Activated CD4-positive, alpha-beta T cell treated with anti-CD3 and anti-CD28 coated beads, Interleukin-2, amount 50 U/mL, for 16 hours (primary cell): ENCODE measurements at places on chromosomes 3 and 15.

DNA sequence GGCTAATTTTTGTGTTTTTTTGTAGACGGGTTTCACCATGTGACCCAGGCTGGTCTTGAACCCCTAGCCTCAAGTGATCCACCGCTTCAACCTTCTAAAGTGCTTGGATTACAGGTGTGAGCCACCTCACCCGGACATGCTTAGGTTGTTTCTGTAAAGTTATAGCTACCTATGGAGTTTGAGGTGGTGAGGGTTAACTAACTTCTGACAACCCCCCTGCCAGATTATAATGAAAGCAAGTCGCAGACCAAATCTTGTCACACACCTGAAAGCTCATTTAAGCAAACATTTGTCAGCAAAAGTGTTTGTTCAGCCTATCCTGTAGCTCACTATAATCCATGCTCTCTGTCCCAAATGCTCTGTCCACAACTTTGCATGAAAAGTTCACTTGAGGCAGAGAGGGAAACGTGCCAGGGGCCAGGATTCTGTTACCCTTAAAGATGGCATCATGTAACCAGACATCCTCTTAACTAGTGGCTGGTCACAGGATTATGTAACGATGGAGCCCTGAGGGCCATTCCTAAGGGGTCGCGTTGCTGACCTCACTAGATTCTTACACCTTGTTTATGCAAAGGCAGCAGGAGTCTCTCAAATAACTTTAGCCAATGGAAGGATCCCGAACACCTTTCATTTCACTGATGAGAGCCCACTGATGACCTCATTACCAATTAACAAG lies 24.1 kb upstream of the SENP5 start:
- DNase-seq = no peak

DNA sequence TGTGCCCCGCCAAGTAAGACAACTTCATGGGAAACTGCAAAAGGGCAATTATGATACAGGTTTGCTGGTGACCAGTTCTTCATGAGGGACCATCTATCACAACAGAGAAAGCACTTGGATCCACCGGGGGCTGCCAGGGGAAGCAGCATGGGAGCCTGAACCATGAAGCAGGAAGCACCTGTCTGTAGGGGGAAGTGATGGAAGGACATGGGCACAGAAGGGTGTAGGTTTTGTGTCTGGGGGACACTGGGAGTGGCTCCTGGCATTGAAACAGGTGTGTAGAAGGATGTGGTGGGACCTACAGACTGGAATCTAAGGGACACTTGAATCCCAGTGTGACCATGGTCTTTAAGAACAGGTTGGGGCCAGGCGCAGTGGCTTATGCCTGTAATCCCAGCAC lies 22.6 kb downstream of the MKRN2 start:
- DNase-seq = no peak

- peak; percentile 77 for DNase-seq
These were observed 41.0 kb downstream of the MBNL1 start for GRCh38 chr3:152309535-152310307.

DNA sequence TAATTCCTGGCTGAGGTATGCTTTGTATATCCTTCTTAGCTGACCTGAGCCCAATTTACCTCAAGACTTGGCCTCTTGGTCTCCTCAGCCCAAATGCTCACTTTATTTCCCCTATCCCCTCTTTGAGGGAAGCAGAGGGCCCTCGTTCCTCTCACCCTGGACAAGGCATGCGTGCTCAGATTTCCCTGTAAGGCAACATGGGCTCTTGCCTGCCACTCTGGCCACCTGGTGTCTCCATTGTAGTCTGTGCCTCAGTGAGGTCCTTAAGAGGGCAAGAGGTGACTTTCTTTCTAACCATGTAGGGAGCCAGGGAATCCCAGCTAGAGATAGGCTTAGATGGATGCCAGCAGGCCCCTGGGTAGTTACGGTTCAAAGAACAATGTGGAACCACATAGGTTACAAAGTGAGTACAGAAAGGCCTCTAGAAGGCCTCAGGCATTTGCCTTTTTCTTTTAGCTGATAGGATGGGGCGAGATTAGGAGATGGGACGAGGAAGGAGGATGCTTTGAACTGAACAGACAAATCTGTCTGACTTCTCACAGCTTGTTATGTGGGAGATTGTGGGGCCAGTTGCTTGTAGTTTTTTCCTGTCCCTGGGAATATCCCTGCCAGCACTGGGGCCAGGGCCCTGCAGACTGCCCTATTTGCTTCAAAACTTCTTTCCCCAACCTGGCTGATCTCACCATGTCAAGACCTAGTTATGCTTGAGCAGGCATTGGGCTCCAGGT lies 1.1 kb upstream of the INTS14 start:
- DNase-seq = no peak

DNA sequence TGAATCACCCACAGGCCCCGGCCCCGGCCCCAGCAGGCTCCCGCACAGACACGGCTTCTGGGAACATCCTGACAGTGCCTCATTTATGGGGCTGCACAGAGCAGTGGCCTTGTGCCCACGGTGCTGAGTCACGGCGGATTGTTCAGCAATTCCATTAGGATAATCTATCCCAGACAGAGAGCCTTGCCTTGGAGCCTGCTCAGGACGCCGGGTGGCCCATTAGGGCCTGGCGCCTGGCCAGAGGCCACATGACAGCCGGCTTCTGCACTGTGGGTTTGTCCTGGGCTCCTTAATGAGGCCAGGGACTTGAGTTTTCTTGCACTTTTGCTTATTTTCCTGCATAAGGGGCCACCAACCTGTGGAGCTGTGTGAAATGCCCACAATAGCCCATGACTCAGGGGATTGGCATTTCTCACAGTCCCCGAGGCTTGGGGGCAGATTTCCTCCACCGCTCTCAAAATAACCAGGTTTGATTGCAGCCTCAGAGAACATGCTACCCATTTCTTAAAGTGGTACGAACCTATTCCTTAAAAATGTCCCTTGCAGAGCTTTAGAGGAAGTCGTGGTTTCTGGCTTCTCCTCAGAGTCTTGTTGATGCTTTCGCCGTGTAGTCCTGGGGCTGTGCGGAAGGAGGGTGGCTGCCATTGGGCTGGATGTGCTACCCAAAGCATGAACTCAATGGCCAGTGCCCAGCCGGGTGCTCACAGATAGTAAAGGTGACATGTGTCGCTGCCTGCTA lies 19.0 kb downstream of the SYNM start:
- DNase-seq = no peak

GRCh38 chr3:32009101-32009500 lies 27.6 kb downstream of the ZNF860 start:
- DNase-seq = no peak

GRCh38 chr15:68773036-68773435 lies 47.7 kb downstream of the ANP32A start:
- DNase-seq = no peak

DNA sequence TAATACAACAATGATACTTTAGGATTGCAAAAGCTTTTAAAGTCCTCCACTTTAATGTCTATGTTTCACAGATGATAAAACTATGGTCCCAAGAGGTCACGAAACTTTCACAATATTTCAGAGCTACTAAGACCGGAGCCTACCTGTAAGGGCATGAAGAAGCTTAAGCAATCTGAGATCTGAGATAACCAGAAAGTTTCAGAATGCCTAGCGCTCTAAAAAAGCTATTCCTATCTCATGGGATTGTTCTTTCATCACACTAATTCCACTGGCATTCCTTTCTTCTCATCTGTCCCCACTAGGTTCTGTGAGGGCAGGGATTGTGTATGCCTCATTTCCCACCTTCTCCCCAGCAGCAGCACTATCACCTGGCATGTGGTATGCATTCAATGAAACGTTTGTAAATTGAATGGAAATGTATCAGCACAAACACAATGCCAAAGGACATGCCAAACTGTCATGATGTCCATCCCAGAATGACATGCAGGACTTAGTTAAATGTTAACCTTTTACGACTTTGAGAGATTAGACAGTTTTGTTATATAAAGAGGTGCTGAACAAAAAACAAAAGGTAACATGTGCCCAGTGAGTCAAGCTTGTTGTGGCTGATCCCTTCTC lies 104.7 kb upstream of the NR2F2 start:
- no peak for DNase-seq

- peak; percentile 80 for DNase-seq
These were observed 9.3 kb downstream of the ARPP19 start for GRCh38 chr15:52559575-52559974.

DNA sequence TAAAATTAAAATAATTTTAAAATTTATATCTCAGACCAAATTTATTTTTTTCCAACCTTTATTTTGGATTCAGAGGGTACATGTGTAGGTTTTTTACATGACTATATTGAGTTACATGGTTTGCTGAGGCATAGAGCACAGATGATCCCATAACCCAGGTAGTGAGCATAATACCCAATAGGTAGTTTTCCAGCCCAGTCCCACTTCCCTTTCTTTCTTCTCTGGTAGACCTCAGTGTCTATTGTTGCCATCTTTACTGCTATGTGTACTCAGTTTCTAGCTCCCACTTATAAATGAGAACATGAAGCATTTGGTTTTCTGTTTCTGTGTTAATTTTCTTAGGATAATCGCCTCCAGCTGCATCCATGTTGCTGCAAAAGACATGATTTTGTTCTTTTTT lies 338.1 kb downstream of the EFHB start:
- no peak for DNase-seq

- no peak for DNase-seq
These were observed 234.4 kb upstream of the TPRG1 start for GRCh38 chr3:188937389-188937788.

GRCh38 chr3:154791611-154792010 lies 288.5 kb upstream of the MME start:
- DNase-seq = no peak

DNA sequence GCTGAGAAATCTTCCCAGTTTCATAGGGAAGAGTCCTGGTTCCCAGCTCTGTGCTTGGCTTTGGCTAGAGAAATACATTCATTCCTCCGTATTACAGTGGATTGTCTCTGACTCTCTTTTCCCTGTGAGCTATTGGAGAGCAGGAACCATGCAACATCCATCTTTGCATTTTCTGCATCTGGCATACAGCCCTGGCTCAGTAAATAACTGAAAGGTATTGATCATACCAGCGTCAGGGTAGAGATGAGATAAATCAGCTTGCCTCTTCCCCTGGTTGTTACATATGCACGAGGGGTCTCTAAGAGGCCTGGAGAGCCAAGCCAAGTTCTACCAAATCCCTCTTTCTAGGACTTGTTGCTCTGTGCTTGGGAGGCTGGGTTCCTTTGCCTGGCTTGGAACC lies 35.2 kb downstream of the FOXB1 start:
- DNase-seq = no peak

DNA sequence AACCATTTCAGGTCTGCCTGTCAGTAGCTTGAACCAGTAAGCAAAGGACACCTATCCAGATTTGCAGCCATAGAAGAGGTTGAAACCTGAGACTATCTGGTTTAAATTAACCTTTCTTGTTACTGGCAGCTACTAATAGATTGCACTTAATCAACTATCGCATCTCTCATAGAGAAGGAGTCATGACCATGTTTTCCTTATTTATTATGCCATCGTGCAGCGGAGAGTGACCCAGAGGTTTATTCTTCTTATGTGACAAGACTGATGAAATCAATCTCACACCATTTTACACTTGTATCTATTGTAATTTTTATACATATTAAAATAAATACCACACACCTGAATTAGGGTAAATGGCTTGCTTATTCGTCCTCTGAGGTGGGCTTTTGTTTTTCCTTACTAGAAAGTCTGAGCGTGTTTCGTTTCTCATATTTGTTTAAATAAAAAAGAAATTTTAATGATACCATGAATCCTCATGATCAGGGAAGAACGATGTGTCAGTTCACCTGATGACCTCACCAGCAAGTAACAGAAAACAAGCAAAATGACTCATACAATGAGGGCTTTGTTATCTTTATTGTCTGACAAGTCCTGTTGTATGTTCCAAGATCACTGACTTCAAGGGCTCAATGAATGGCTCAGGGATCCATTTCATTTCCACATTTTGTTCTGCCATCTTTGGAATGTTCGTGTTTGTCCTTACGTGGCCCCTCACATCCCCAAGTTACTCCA lies 379.5 kb upstream of the DPH6 start:
- peak; percentile 1 for DNase-seq

DNA sequence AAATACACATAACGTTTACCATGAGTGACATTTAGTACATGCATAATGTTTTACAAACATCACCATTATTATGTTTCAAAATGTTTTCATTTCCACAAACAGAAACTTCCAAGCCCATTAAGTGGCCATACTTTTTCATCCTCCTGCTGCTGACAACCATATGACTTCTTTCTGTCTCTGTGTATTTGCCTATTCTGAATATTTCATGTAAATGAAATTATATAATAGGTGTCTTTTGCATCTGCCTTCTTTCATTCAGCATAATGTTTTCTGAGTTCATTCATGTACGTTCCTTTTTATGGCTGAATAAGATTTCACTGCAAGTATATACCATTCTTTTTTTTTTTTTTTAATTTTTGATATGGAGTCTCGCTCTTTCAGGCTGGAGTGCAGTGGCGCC lies 209.0 kb downstream of the DOCK3 start:
- no peak for DNase-seq

DNA sequence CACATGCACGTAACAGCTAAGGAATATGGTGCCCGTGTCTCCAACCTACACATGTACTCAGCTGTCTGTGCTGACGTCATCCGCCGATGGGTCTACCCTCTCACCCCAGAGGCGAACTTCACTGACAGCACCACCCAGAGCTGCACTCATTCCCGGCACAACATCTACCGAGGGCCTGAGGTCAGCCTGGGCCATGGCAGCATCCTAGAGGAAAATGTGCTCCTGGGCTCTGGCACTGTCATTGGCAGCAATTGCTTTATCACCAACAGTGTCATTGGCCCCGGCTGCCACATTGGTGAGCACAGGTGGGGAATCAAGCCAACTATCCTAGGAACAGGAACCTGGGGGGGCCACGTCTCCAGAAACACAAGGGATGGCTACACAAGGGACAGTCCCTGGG lies 5.3 kb downstream of the EIF2B5 start:
- DNase-seq = no peak

DNA sequence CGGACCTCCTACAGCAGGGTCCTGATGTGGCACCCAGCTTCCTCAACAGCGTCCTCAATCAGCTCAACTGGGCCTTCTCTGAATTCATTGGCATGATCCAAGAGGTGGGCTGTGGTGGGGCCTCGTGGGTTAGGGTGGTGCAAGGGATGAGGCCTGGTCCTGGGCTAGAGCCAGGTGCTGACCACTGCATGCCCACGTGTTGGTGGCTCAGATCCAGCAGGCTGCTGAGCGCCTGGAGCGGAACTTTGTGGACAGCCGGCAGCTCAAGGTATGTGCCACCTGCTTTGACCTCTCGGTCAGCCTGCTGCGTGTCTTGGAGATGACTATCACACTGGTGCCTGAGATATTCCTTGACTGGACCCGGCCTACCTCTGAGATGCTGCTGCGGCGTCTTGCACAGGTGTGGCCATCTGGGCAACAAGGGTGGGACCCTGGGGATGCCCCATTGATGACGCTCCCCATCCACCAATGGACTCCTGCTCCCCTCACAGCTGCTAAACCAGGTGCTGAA lies 3.8 kb downstream of the AMIGO3 start:
- no peak for DNase-seq

DNA sequence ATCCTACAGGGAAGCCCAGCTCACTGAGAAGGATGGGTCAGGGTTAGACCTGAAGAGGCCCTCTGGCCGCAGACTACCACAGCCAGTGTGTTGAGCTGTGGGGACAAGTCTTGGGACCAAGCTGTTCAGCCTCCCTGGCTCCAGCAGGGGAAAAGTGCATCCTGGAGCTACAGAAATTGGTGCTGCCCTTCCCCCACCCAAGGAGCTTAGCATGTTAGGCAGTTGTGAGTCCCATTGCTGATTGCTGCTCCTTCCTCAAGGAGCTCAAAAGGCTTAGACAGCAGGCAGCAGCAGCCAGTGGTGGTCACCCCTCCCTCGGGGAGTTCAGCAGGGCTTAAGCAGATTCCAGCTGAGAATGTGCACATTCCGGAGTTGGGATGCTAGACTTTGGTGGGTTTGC lies 165.6 kb downstream of the ATP8B4 start:
- no peak for DNase-seq
